ENCODE measurements at places on chromosomes 2 and 18.
A peak's percentile ranks its signal among the peaks of the same experiment; 100 is the strongest.

GRCh38 chr2:142222715-142223114 is 91.9 kb upstream of the LRP1B start:
- no peak for DNase-seq
- H3K4me1 ChIP-seq, result no peaks in the 10 kb centered on the region
- H3K36me3 ChIP-seq, result no peaks in the 10 kb centered on the region
- no peak overlapping the region for H3K4me3 ChIP-seq
- no peak overlapping the region for H3K27ac ChIP-seq

DNA sequence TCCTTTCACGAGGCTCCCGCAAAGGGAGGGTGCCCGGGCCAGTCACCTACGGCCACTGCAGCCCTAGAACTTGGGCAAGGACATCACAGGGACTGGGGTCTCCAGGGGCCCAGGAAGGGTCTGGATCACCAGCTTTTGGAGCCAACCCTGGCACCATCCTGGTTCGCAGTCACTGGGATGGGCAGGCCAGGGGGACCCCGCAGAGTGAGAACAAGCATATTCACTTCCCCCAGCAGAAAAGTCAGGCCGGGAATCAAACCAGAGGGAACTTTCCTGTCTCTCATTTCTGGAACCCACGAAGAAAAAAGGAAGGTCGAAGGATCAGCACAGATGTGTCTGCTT is 15.4 kb downstream of the SMAD7 start:
- no peaks in the 10 kb centered on the region for H3K27me3 ChIP-seq
- H3K36me3 ChIP-seq, result no peaks in the 10 kb centered on the region
- peak overlapping the region; percentile 74 for H3K27ac ChIP-seq
- peaks cover 44% of the 10 kb centered on the region for H3K4me1 ChIP-seq
- no peak overlapping the region for H3K4me3 ChIP-seq
- DNase-seq, result no peak

- H3K36me3 ChIP-seq, result no peaks in the 10 kb centered on the region
- no peak for DNase-seq
- H3K27me3 ChIP-seq, result no peaks in the 10 kb centered on the region
- no peaks in the 10 kb centered on the region for H3K4me1 ChIP-seq
- H3K4me3 ChIP-seq, result no peak overlapping the region
Observed at GRCh38 chr18:60508108-60508507, 135.5 kb upstream of the MC4R start.

DNA sequence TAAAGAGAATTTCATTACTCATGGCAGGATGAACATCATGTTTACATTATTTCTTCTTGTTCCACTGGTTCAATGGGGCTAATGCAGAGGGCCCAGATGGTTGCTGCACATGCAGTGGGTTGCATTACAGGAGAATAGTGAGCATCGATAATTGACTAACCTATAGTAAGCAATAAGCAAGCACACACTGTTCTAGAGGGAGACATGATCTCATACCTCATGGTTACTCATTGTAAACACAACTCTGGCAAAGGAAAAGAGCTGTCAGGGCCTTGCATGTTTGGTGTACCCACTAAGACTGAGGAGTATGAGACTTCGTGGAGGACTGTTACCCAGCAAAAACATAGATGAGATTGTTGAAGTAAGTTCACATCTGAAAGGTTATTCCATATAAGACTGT is 885.6 kb upstream of the VRK2 start:
- no peak overlapping the region for H3K4me3 ChIP-seq
- H3K27me3 ChIP-seq, result no peaks in the 10 kb centered on the region
- no peaks in the 10 kb centered on the region for H3K36me3 ChIP-seq
- no peak overlapping the region for H3K27ac ChIP-seq

DNA sequence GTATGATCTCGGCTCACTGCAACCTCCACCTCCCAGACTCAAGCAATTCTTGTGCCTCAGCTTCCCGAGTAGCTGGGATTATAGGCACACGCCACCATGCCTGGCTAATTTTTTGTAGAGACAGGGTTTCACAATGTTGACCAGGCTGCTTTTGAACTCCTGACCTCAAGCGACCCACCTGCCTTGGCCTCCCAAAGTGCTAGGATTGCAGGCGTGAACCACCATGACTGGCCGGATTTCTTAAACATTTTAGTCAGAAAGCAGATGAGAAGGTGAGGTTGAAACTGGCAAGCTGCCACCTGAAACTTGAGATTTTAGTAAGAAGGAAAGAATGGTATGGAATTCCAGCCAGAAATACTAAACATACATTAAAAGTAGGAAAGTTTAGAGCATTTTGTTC is 31.9 kb downstream of the KLHL23 start:
- no peak for DNase-seq
- H3K27me3 ChIP-seq, result no peaks in the 10 kb centered on the region
- H3K4me3 ChIP-seq, result no peak overlapping the region
- H3K36me3 ChIP-seq, result no peaks in the 10 kb centered on the region

- no peaks in the 10 kb centered on the region for H3K36me3 ChIP-seq
- no peaks in the 10 kb centered on the region for H3K27me3 ChIP-seq
- H3K27ac ChIP-seq, result no peak overlapping the region
- H3K4me1 ChIP-seq, result peaks cover 14% of the 10 kb centered on the region
Observed at GRCh38 chr2:101478181-101479001, 3.5 kb upstream of the RFX8 start.
